Renal cortical epithelial cell (primary cell): ENCODE measurements at places on chromosomes 6 and 20. TPM values are rescaled to one million over a fixed set of nuclear protein-coding genes. Genes with fewer than 3 reads are reported as not detected.

- no peak for DNase-seq
Observed at GRCh38 chr20:31824554-31825313, 5.6 kb downstream of the MYLK2 start.

DNA sequence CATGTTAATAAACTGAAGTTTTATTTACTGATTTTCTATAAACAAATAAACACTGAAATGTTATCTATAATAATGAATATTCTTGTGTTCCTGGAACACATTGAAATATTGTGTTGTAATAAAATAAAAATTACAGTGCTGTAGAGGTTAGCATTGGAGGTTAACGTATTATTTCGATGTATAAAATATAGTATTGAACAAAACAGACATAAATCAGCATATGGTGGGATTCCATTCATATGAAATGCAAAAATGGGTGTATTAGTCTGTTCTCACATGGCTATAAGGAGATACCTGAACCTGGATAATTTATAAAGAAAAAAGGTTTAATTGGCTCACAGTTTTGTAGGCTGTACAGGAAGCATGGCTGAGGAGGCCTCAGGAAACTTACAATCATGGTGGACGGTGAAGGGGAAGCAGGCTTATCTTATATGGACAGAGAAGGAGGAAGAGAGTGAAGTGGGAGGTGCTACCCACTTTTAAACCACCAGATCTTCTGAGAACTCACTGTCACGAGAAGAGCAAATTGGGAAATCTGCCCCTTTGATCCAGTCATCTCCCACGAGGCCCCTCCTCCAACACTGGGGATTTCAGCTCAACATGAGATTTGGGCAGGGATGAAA, 24.6 kb upstream of the BMP6 start:
- DNase-seq, result no peak

- peak; percentile 10 for DNase-seq
Observed at GRCh38 chr6:105363100-105363754, 39.7 kb downstream of the PREP start.

Gene ZNF165
- 2.4 and 3.5 TPM in 2 replicates for total RNA-seq
